ENCODE measurements at places on chromosomes 7 and 10.

DNA sequence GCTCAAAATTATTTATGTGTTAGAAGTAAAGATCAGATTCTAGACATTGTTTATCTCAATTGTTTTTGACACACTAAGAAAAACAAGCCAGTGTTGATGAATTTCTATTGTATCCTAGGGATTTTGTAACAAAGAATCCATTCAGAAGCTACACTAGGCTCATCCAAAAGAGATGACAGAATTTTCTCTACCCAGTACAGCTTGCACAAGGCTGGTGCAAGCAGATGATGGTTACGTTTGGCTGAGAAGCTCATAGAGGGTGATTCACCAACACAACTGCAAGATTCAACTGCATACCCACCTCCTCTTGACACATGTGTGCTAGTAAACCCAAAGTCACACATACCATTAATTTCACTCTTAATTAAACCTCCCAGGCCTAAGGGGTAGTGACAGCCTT is 20.8 kb downstream of the GRM3 start:
- DNase-seq, result no peak

DNA sequence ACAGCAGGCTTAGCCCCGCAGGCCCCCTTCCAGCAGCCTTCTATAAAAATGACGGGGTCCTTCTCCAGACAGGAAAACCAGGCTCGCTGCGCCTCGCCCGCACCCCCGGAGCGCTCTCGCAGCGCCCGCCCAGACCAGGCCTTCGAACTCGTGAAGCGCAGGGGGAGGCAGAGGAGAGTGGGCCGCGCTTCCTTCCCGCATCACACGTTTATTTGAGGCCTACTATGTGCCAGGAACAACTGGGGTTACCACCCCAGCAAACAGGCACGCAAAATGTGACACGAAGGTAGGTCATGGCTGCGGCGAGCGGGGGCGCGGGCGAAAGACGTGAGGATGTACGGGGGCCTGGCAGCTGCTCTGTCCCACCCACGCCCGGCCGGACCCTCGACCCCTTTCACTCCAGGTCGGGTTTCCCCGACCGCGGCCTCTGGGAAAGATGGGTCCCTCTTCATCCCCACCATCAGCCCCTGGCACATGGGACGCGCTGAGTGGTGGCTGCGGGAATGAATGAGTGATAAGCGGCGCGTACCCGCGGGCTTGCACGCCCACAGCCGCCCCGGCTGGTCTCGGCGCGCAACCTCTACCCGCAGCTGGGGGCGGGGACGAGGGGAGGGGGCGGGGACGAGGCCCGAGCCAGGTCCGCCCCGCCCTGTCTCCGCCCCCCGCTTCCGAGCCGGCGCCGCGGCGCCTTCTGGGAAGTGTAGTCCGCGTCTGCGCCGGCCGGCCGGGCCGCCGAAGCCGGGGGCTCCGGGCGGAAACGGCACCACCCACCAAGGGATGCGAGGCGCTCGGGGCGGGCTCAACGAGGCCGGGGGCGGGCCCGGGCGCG is 59.1 kb downstream of the ZNF467 start:
- DNase-seq, result peak; percentile 87

GRCh38 chr10:15096661-15097010 is 519 bp upstream of the RPP38 start:
- no peak for DNase-seq

DNA sequence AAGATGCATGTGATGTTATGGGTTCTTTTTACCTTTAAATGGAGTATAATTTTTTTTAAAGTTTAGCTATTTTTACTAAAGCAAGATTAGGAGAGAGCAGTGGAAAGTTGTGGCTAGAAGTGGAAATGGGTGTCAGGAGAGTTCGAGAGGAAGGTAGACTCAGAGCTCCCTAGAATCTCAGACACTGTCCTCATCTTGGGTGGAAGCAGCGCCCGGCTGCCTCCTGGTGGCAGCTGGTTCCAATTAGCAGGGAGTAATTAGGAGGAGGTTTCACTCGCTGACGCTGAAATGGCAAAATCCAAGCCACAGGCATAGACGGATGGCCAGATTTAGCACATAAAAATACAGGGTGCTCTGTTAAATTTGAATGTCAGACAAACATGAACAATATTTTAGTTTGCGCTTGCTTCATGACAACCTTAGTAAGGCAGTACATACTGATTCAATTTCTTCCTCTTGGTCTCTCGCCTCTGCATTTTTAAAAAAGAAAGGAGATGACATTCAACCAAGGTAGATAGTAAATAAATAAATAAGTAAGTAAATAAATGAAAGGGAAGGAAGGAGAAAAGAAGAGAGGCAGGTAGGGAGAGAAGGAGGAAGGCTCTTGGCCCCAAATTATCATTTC is 58.5 kb downstream of the LGI1 start:
- DNase-seq, result no peak

DNA sequence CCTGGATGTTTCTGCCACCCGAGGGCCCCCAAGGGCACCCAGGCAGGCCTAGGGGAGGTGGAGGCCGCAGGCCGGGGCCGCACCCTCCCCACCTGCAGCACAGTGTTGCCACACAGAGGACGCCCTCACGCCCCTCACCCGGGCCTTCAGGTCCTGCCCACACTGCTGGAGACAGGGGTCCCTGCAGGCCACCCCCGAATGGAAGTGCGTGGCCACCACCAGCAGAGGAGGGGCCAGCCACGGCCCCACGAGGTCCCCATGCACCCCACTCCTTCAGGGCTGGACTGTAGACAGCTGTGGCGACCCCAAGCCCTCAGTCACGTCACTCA is 35.4 kb downstream of the ADAP1 start:
- DNase-seq, result no peak

DNA sequence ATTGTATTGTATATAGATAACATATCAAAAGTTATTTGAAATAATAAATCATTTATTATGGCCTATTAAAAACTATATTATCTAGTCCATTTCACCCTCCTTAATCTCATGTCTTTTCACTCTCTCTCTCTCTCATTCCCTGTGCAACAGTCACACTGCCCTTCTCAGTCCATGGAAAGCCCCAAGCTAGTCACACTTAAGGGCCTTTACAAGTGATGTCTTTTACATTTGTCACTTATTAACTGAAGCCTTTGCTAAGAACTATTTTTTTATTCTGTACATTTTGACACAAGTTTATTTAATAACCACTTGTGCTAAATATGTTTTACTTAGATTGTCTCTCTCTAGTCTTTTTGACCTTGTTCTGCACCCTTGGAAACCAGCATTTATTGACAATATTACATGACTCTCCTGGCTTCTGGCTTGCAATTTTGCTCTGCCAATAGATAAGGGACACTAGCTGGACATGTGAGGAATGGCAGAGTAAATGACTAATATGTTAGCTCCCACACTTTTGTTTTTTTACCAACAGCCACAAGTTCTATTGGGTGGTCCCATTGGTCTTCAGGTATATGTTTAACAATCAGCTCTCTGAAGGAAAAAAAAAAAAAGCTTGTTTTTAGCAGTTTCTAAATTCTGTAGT is 706.8 kb upstream of the POT1 start:
- DNase-seq, result no peak

DNA sequence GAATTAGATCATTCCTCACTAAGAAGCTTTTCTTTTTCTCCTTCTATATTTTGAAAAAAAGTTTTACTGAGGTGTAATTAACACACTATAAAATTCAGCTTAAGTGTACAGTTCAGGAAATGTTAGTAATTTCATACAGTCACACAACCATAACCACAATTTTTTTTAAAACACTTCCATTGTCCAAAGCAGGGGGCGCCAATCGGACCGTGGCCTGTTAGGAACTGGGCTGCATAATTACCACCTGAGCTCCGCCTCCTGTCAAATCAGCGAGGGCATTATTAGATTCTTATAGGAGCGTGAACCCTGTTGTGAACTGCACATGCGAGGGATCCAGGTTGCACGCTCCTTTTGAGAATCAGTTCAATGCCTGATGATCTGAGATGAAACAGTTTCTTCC is 427.1 kb downstream of the TFEC start:
- no peak for DNase-seq

DNA sequence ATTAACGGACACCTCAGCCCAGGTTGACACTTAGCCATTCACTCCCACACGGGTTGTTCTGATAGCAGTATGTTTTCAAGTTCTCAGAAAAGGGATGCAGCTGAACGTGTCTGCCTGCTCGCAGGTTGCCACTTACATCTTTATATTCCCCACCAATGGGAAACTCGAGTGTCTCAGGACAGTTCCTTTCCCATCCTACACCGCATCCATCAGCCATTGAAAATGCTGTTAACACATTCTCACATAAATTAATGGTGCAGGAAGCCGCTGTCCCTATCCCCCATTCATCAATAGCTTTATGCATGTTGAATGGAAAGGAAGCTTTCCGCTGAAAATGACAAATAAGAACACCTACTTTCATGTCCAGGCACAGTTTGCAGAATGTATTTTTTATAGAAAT is 1.7 kb upstream of the FGFR2 start:
- DNase-seq, result no peak

GRCh38 chr10:16780338-16780880 is 36.8 kb downstream of the RSU1 start:
- no peak for DNase-seq

GRCh38 chr7:157089100-157089610 is 49.6 kb upstream of the UBE3C start:
- DNase-seq, result no peak

- no peak for DNase-seq
Observed at GRCh38 chr7:26694141-26694540, 170.2 kb downstream of the SKAP2 start.

GRCh38 chr10:84088626-84089025 is 50.7 kb upstream of the GHITM start:
- no peak for DNase-seq

GRCh38 chr7:91865511-91865910 is 15.0 kb downstream of the MTERF1 start:
- no peak for DNase-seq

DNA sequence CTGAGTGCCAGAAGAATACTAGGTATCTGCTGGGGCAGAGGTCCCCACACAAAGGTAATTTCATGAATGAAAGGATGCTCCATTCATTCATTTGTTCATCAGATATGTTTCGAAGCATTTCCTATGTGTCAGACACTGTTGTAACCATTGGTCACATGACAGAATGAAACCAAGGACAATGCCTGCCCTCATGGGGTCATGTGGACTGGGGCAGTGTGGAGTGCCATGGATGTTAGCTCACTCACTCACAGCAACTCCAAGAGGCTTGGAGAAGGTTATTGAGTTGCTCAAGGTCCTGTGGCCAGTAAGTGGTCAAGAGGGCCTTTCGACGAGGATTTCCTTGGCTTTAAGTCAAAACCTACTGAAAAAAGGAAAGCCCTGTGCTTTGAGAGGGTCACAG is 223.5 kb downstream of the ARHGAP12 start:
- DNase-seq, result no peak

DNA sequence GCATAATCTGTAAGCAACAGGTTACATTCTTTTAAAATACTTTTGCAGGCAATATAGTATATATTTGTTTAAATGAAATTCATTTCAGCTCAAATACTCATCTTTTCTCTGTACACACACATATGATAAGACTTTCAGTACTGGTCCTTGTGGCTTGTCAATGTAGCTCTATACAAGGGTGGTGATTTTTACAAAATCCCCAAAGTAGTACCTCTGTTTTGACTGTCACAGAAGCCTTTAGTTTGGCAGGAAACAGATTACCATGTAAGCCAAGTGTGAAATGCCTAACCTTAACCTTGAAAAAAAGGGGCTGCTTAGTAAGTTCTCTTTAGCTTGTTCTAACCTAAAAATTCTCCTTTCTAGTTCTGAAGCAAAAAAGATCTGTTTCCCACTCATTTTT is 87.9 kb downstream of the KCND2 start:
- no peak for DNase-seq

DNA sequence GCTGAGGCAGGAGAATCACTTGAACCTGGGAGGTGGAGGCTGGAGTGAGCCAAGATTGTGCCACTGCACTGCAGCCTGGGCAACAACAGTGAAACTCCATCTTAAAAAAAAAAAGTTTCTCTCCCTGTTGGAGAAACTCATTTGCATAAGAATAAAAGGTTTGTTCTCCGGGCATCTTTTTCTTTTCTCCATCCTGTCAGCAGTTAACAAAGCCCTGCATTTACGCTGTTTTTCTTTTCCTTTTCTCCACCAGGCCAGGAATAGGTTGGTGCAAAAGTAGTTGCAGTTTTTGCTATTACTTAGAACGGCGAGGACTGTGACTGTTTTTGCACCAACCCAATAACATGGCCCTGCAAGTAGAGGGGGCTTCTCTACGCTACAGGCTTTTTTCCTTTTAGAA is 9.5 kb upstream of the URGCP start:
- no peak for DNase-seq

- no peak for DNase-seq
Observed at GRCh38 chr7:100378114-100378755, 4.9 kb downstream of the PILRA start.

GRCh38 chr7:94374231-94374630 is 20.5 kb upstream of the COL1A2 start:
- DNase-seq, result no peak

DNA sequence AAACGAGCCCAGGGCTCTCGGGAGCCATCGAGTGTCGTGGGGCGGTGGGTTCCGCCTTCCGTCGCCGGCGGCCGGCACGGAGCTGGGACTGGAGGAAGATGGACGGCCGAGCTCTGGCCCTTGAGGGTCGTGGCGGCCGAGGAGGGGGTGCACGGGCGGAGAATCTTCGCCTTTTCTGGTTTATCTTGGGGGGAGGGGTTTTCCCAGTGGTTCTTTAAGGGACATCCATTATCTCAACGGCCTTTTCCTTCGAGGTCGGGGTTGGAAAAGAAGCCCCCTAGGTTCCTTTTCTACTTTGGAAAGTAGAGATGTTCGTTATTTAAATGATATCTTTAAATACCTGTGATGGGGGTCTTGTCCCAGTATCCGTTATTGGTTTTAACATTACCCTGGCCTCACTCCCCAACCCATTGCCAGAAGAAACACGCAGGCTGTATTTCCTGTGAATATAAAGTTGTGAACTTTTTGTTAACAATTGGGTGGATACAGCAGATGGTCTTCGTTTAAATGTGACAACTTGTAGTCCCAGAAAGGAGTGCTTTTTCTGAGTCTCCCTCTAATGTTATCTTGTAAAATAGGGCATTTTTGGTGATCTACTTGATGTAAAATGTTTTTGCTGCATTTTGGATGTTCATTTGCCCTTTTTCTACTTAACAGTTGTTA is 765 bp downstream of the CCAR1 start:
- no peak for DNase-seq

- no peak for DNase-seq
Observed at GRCh38 chr7:47300472-47301104, 281.3 kb downstream of the TNS3 start.

DNA sequence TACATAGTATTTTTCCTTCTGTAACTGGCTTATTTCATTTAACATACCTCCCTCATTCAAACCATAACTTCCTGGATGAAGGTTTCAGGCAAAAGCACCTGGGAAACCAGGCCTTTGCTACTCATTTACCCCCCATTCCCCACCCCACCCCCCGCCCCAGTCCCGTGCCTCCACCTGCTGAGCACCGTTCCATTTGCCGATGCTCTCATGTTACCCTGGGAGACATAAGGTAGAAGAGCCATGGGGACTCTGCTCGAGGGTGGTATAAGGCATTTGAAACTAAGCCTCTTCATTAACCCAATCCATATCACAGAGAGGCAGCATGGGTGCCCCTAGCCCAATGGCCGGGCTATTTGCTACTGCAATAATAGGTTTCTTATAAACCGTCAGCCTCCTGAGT is 22.2 kb upstream of the MCM10 start:
- no peak for DNase-seq
